ENCODE measurements at places on chromosomes 6 and 20. TPM values are rescaled to one million over a fixed set of nuclear protein-coding genes. Genes with fewer than 3 reads are reported as not detected.

ZC3H12D gene
- not detected for polyA plus RNA-seq

CTAGE9 gene
- not detected for polyA plus RNA-seq

ZSCAN23 gene
- not detected for polyA plus RNA-seq

CEBPB gene
- 22.9 TPM for polyA plus RNA-seq

PRPH2 gene
- 0.25 TPM for polyA plus RNA-seq

FNDC1 gene
- polyA plus RNA-seq: not detected

VSX1 gene
- not detected for polyA plus RNA-seq

PI16 gene
- 6.9 TPM for polyA plus RNA-seq

ZDHHC14 gene
- polyA plus RNA-seq: 3.1 TPM

GPX5 gene
- not detected for polyA plus RNA-seq

MDC1 gene
- polyA plus RNA-seq: 3.0 TPM

C20orf144 gene
- not detected for polyA plus RNA-seq

GGT7 gene
- polyA plus RNA-seq: 0.94 TPM

SLC24A3 gene
- polyA plus RNA-seq: 0.10 TPM

PBOV1 gene
- polyA plus RNA-seq: not detected

SLC35D3 gene
- polyA plus RNA-seq: not detected

PRRT1 gene
- not detected for polyA plus RNA-seq

C6orf163 gene
- 0.20 TPM for polyA plus RNA-seq

ENPP3 gene
- polyA plus RNA-seq: 4.1 TPM

RCAN2 gene
- not detected for polyA plus RNA-seq

WFDC10B gene
- polyA plus RNA-seq: not detected

MEP1A gene
- not detected for polyA plus RNA-seq

SULF2 gene
- 3.7 TPM for polyA plus RNA-seq

CDH26 gene
- polyA plus RNA-seq: not detected

QRSL1 gene
- 9.9 TPM for polyA plus RNA-seq

HCK gene
- polyA plus RNA-seq: 7.3 TPM

PPP1R3G gene
- polyA plus RNA-seq: not detected

PSORS1C1 gene
- not detected for polyA plus RNA-seq

MAP7 gene
- polyA plus RNA-seq: 0.41 TPM

TRMT6 gene
- polyA plus RNA-seq: 15.3 TPM

PRKN gene
- 6.4 TPM for polyA plus RNA-seq

GSTA3 gene
- not detected for polyA plus RNA-seq

PLEKHG1 gene
- polyA plus RNA-seq: 0.29 TPM

UTRN gene
- polyA plus RNA-seq: 40.5 TPM

ULBP2 gene
- polyA plus RNA-seq: 0.83 TPM

OR2B6 gene
- polyA plus RNA-seq: not detected

FLRT3 gene
- polyA plus RNA-seq: not detected

PROKR2 gene
- not detected for polyA plus RNA-seq

TBX18 gene
- polyA plus RNA-seq: not detected

FAM83C gene
- not detected for polyA plus RNA-seq

GTSF1L gene
- polyA plus RNA-seq: not detected

PET117 gene
- 24.9 TPM for polyA plus RNA-seq

BACH2 gene
- 8.0 TPM for polyA plus RNA-seq

TREML2 gene
- polyA plus RNA-seq: not detected

CDC5L gene
- 16.6 TPM for polyA plus RNA-seq

BTNL2 gene
- not detected for polyA plus RNA-seq

KCNB1 gene
- polyA plus RNA-seq: not detected

LGSN gene
- polyA plus RNA-seq: not detected

IRF4 gene
- 0.41 TPM for polyA plus RNA-seq

CFAP61 gene
- polyA plus RNA-seq: not detected

BNIP5 gene
- polyA plus RNA-seq: not detected

RPS6KA2 gene
- 2.5 TPM for polyA plus RNA-seq

C20orf96 gene
- 0.32 TPM for polyA plus RNA-seq
